Stimulated activated CD4-positive, alpha-beta T cell treated with anti-CD3 and anti-CD28 coated beads, TNF-alpha, amount 100 ng/mL, for 24 hours (primary cell): ENCODE measurements at places on chromosomes 1 and 21.

- DNase-seq = no peak
These were observed 102.6 kb upstream of the ZNF644 start for GRCh38 chr1:91124290-91124985.

DNA sequence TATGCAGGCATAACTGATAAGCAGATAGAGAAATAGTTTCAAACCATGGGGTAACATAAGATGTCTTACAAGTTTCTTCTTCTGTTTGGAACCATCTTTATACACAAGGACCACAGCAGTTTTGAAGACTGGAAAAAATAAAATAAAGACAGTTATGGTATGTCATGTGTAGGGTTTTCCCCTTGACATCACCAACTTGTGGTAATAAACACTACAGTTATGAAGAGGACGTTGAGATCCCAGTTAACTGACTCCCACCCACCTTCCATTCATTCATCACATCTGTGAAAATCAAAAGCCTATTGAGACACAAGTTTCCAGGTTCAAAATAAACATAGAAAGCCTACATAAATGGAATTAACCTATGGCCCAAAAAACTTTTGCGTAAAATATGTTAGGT, 92.5 kb upstream of the KRTAP19-8 start:
- no peak for DNase-seq

- no peak for DNase-seq
These were observed 80.6 kb downstream of the GON4L start for GRCh38 chr1:155776414-155776813.

DNA sequence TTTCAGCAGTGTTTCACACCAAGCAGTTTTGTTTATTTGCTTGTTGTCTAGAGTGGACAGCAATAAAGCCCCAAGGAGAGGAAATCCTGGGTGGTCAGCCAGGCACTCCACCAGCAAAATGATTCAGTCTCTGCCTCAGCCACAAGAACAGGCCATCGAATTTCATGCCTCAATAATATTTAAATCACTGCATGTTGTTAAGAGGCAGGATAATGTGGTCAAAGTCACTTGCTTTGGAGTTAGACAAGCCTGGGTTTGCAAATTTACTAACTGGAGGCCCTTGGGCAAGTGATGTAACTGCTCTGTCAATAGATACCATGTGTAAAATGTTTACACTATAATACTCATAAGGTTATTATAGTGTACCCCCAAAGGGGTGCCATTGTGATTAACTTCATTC, 349.6 kb downstream of the LMO4 start:
- DNase-seq = no peak

DNA sequence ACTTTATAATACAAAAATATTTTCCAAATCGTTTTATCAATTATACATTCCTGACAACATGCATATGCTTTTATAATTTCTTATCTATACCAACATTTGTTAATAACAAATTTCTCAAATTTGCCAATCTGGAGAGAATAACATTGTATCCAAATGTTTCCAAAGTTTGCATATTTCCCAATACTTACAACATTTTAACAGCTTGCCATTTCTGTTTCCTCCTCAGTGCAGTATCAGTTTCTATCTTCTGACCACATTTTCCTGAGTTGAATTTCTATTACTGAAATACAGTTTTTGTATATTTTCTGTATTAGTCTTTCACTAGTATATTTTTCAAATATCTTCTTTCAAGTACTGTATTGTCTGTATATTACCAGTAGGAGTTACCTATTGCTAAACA, 1594.3 kb downstream of the PLA2G4A start:
- DNase-seq = no peak

DNA sequence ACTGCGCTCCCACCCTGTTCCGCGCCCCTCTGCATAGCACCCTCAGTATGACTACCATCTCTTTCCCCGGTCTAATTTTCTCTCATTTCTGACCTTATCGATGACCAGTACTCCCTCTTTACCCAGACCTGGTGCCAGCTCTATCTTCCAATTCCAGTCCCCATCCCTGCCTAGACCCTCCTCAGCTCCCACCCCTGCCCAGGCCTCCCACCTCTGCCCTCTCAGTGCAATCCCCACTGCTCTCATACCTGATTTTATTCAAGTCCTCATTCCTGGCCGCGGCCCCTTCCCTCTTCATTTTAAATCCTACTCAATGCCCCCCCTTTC, 1.3 kb downstream of the USP24 start:
- no peak for DNase-seq

- DNase-seq = no peak
These were observed 49.6 kb downstream of the INTS7 start for GRCh38 chr1:211985556-211986264.

- no peak for DNase-seq
These were observed 538.6 kb upstream of the ADAMTS5 start for GRCh38 chr21:27505516-27505915.

- no peak for DNase-seq
These were observed 12.1 kb upstream of the RAB29 start for GRCh38 chr1:205787287-205787916.

GRCh38 chr1:58727364-58727763, 27.5 kb upstream of the MYSM1 start:
- no peak for DNase-seq

DNA sequence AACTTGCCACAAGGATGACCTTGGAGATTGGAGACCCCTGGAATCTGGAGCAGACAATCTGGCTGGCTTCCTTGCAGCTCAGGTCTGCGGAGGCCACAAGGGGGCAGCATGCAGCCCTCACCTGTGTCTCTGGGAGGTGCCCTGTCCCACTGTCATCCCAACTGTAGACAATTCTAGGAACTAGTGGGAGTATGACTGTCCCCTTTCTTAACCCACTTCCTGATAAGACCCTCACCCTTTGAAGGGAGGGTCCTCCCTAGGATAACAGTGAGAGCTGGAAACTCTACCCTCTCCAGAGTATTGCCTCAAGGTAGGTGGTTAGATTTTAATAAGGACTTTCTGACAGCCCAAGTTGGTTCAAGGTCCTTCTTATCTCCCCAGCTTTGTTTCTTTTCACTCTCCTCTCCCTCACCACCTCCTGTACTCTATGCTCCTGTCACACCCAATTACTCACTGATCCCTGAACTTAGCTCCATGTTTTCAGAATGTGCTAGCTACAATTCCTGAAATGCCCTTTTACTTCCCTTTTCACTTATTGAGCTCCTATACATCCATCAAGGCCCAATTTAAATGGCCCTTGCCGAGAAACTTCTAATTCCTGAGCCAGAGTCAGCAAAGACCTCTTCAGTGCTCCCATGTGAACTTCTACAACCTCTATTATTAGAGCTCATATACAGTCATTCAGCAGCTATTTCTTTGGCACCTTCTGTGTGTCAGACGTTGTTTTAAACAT, 9.2 kb upstream of the KCNQ4 start:
- peak; percentile 65 for DNase-seq

GRCh38 chr1:54471588-54471987, 65.4 kb upstream of the SSBP3 start:
- no peak for DNase-seq

GRCh38 chr1:24364975-24365678, 46.0 kb downstream of the GRHL3 start:
- DNase-seq = no peak

DNA sequence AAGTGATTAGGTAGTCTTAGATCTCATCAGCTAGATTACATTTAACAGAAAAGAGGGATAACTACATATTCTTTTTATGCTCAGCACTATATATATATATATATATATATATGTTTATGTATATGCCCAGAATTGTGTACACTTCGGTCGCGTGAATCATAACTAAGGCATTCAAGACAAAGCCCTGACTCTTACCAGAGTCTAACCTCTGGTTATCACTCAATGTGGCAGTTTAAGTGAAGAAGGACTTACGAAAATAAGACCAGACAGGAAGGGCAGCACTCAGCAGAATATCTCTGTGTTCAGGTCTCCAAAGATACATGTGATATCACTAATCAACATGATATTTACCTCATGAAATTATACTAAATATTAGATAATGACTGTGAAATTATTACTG, 1326.7 kb downstream of the MRPL39 start:
- DNase-seq = no peak

DNA sequence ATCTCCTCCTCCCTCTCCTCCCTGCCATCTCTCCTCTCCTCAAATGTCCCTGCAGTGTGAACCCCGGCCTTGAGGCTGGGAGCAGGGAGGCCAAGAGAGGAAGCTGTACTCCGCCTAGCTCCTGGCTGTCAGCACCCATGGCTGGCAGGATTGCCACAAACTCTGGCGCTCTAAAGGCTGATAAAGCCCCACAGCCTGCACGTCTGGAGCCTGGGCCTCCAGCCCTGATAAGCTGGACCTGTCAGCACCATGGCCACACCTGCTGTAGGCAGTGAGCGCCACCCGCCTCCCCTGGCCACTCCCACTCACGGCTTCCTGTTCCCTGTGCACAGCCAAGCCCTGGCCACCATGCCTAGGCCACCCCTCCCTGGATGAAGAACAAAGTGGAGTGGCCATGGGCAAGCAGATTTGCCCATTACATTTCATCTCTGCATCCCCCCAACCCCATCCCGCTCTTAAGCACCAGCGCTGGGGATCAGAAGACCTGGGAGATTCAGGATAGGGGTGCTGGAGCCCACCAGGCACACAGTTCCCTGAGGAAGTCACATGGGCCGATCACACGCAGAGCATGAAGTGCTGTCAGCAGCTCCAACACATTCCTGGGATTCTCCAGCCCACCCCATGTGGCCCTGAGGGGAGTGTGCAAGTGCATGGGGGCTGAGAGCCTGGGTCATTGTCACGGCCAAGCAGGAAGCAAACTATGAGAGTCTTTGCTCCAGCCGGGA, 24.2 kb upstream of the NPPB start:
- no peak for DNase-seq

DNA sequence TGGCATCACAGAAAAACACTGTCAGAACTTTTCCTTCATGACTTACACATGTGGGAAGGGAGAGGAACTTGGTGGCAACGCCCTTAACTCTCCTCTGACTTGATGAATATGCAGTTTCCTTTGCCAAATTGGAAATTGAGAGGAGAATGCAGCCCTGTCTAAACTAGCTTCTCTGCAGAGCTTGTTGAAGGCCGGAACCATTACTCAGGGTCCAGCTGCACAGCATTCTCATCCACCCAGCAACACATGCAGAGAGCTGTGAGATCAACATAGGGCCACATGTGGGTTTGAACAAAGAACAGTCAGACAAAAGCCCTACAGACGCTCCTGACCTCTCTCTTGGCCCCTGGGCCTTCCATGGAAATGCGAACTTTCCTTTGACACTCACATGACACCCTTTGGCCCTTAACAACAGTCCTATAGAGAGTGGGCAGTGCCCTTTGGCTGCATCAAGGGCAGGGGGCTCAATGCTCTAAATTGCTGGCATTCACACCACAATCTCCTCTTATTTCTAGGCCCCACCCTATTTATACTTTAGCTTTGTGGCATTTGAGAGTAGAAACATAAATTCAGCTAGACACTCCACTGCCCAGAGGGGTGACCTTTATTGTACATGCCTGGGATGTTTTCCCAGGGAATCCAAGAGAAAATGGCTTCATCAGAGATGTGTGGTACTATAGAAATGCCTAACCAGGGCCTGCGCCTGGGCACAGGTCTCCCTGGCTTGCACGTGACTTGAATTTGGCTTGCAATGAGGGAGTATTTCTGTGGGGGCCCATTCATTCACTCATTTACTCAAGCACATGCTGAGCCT, 64.4 kb downstream of the CDC7 start:
- DNase-seq = no peak

GRCh38 chr1:5312862-5313261, 658.5 kb downstream of the AJAP1 start:
- no peak for DNase-seq

DNA sequence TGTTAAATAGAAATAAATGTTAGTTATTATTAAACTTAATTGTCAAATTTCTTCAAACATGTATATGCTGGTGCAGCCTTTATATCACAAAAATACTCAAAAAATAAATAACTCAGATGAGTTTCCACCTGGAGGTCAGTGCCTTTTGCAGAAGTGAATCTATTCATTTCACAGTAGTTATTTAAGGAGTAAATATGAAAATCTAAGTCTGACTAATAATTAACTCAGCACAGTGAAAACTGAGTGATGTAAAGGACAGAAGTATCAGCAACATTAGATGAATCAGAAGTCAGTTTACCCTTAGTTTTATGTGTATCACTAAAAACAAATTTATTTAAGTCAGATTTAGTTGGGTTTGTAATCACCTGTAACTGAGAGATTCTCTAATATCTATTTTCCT, 2135.4 kb downstream of the MRPL39 start:
- no peak for DNase-seq

DNA sequence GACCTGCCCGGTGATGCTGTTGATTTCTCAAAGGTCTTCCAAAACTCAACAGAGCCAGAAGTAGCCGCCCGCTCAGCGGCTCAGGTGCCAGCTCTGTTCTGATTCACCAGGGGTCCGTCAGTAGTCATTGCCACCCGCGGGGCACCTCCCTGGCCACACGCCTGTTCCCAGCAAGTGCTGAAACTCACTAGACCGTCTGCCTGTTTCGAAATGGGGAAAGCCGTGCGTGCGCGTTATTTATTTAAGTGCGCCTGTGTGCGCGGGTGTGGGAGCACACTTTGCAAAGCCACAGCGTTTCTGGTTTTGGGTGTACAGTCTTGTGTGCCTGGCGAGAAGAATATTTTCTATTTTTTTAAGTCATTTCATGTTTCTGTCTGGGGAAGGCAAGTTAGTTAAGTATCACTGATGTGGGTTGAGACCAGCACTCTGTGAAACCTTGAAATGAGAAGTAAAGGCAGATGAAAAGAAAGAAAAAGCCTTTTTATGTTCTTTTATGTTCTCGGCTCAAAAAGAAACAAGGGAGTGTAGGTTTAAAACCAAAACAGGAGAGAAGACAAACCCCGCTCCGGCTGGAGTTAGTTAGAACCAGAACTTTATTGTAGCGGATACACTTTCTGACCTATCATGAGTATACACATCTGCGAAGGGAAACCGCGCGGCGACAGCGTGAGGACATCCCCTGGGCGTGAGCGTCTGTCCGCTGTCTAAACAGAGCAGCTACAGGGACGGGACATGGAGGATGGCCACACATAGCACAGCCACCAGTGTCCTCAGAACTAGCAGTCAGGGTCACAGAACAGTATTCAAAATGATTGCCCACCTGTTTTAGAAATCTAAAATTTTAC, 77.1 kb downstream of the PIK3CD start:
- no peak for DNase-seq

DNA sequence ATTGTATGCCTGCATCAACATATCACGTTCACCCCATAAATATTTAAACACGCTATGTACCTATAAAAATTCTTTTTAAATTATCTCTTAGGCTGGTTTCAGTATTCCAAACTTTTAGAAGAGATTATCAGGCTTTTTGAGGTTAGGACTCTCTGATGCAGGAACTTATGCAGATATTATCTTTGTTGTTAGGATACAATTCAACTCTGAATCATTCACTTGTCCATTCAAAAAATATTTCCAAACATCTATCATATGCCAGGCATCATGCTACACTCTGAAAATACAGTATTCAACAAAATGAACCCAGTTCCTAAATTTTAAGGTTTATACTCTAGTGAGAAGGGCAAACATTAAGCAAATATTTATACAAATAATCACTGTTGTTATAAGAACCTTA, 40.5 kb downstream of the ASH1L start:
- no peak for DNase-seq

- DNase-seq = no peak
These were observed 29.7 kb downstream of the DDR2 start for GRCh38 chr1:162662013-162662412.
